ENCODE measurements at places on chromosomes 1 and 21. TPM values are rescaled to one million over a fixed set of nuclear protein-coding genes. Genes with fewer than 3 reads are reported as not detected.

The RPE65 gene
- not detected for total RNA-seq

The PTPRC gene
- 1.4 TPM for total RNA-seq

The MEGF6 gene
- total RNA-seq: 32.6 TPM

The NHLH1 gene
- total RNA-seq: 0.18 TPM

The SH2D5 gene
- total RNA-seq: 23.3 TPM

The TAS1R1 gene
- not detected for total RNA-seq

The OR2L3 gene
- total RNA-seq: not detected

The A3GALT2 gene
- not detected for total RNA-seq

The CFAP107 gene
- not detected for total RNA-seq

The OR2L8 gene
- total RNA-seq: not detected

The TNFRSF1B gene
- 18.8 TPM for total RNA-seq

All from Panc1 (cell line).